Uterus (tissue), 4 donors: ENCODE measurements at places on chromosomes 12 and 14. TPM values are rescaled to one million over a fixed set of nuclear protein-coding genes. Genes with fewer than 3 reads are reported as not detected.

FAM186B gene
- total RNA-seq = 0.77 TPM

TPPP2 gene
- total RNA-seq = not detected

RNASE7 gene
- not detected for total RNA-seq

LMNTD1 gene
- total RNA-seq = not detected

STXBP6 gene
- total RNA-seq = 30.5 TPM

TAS2R9 gene
- total RNA-seq = not detected

FGF23 gene
- total RNA-seq = not detected

B4GALNT1 gene
- total RNA-seq = 2.9 TPM

NYNRIN gene
- total RNA-seq = 11.2 TPM

SERPINA12 gene
- not detected for total RNA-seq

NID2 gene
- 42.8 TPM for total RNA-seq

SAMD15 gene
- total RNA-seq = 3.1 TPM

CELA1 gene
- total RNA-seq = not detected

DNA sequence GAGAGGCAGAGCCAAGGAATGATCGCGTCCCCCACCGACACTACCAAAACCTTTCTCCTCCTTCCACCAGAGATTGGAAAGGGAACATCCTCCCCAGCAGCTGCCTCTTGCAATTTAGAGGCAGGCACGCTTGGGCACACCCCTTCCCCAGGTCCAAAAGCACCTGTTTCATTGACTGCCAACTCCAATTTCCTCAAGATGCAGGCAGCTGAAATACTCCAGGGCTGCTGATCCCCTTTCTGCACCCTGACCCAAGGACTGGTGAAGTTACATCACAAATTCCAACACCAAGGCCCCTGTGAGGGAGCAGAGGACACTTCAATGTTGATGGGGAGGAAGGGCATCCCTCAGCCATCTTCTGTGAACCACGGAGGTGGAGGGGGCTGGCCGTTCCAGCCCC is 33.8 kb downstream of the BCL11B start:
- DNase-seq = no peak

GRCh38 chr12:25280082-25280481 is 29.4 kb upstream of the KRAS start:
- no peak for DNase-seq

DNA sequence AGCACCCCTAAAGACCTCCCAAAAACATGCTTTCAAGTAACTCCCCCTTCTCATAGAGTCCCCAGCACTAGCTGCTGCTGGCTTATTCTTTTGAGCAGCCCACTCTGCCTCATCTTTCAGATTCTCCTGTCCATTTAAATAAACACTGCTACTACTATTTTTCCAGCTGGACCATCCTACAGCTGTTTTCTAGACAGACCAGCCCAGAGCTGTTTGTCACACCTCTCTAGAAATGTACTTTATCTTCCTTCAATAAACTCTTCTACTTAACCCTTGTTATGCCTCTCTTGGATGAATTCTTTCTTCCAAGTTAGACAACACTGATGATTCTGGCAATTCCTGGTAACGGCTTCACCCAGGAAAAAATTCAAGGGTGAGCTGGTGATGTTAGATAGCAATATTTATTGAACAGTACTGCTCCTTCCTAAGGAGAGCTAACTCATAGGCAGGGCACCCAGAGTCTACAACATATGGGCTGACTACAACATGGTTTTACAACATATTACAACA is 995.7 kb downstream of the LRFN5 start:
- no peak for DNase-seq

DNA sequence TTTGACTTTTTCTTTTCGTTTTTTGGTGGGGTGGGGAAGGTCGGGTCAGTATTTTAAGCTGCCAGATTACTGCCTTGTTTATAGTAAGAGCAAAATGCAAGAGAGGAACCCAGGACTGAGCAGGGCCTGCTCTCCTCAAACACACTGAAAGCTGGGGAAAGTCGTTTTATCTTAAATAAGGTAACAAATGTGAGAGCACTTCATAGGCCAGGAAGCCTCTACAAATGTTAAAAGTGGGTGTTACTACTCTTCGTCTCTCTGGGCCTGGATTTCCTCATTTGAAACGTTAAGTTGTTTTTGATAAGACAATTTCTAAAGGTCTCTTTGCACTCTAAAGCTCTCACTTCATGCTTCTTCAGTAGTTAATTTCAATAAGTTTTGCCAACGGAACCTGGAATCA is 33.8 kb downstream of the PLEKHG7 start:
- no peak for DNase-seq

- no peak for DNase-seq
These were observed 380 bp downstream of the ANO2 start for GRCh38 chr12:5944688-5945070.

DNA sequence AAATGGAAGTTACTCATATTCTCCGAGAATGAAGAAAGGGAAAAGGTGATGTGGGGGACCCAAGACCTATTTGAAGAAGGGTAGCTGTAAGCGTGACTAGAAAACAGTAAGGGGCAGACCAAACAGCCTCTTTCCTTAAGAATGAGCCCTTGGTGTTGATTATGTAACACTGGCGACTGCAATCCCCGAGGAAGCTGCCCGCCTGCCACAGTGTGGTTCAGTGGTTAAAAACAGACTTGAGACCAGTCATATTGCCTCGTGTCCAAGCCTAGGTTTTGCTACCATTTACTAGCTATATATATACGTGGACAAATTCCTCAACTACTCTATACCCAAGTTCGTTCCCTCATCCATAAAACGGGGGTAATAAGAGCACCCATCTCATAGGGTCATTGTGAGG is 49.1 kb downstream of the SSPN start:
- no peak for DNase-seq

DNA sequence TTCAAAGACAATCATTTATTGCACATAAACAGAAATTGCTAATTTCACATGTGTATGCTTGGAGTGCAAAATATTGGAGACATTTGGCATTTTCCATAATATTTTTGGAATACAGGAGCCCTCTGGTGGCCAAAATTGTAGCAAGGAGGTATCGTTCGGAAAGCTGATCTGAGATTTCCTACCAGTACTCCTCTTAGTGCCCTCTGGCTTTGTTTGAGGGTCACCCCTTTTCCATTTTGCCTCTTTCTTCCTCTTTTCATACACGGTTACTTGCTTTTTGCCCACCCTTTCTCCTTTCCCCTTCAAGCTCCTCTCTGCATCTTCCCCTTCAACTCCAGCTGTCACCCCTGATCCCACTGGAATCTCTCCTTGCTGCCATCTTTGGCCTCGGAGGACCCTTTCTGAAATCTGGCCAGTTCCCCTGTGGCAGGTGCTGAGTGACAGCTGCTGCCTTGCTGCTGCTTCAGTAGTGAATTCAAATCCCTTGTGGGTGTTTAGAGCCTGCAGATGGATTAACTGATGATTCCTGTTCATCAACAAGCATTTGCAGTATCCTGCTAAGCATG is 164.6 kb upstream of the PARP11 start:
- peak; percentile 45 for DNase-seq

GRCh38 chr12:63292471-63293221 is 141.6 kb upstream of the AVPR1A start:
- no peak for DNase-seq

- DNase-seq = no peak
These were observed 334.0 kb upstream of the FLRT2 start for GRCh38 chr14:85195872-85196477.

DNA sequence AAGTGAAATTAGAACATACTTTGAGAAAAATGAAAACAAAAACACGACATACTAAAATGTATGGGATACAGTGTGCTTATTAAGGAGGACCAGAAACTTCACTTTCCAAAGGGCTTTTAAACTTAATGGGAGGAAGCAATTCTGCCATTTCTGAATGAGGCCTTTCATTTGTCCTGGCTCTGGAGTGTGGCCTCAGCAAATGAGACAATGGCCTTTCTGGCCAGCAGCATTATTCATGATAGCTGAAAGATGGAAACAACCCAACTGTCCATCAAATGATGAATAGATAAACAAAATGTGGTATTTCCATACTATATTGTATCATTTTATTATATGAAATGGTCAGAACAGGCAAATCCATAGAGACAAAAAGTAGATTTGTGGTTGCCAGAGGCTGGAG is 338.6 kb downstream of the CEP128 start:
- DNase-seq = no peak

DNA sequence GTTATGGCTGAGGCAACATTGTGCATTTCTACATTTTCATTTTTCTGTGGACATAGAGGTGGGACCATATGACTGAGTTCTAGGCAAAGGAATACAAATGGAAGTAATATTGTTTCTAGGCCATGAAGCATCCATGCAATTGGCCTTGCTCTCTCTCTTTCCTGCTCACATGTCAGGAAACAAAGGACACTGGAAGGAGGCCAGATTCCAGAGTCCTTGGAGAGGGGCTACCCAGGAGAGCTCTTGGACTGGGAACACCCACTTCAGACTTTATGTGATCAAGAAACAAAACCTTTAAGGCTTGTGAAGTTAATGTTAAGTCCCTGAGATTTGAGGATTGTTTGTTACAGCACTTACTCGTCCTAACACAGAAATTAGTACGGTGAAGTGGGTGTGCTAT is 32.8 kb downstream of the PDZRN4 start:
- no peak for DNase-seq

DNA sequence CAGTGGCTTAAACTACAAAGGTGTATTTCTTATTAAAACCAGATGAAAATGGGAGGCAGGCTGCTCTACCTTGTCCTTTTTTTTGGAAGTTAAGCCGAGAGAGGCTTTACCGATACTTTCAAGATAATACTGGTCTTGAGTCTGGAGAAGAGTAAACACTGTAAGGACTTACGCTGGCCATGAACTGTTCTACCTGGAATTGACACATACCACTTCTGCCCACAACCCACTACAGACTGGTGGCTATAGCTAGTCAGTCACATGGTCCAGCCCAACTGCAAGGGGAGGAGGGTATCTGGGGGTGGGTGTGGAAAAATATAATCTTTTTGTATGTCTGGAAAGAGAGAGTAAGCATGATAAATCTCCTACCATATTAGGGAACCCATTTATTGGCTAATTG is 4.4 kb upstream of the FUT8 start:
- no peak for DNase-seq

DNA sequence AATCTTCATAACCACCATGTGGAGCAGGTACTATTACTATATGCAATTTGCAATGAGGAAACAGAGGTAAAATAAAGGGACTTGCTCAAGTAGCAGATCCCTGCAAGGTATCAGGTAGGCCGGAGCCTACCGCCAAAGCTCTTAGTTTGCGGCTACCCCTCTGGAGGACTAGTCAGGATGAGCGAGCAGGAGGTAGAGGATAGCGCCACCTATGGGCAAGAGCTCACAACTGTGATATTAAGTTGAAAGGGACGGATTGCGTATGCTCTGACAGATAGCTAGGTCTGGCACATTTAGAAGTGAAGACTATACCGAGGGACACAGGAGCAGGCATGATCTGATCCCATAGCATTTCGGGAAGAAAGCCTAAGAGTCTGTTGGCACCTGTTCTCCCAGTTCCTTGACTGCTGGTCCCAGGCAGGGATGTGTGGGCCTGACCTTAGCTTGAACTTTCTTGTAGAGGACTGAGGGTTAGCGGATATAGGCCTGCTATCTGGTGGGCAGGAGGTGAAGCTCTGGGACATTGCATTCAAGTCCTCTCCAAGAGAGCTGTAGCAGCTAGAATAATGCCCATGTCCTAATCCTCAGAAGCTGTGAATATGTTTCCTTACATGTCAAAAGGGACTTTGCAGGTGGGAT is 48.0 kb downstream of the SLC17A8 start:
- no peak for DNase-seq

GRCh38 chr12:12171991-12172511 is 94.8 kb downstream of the LRP6 start:
- DNase-seq = no peak

GRCh38 chr12:25958428-25959070 is at the start of gene RASSF8:
Gene RASSF8, plus strand, starts transcription at chr12:25958682. Its CDS starts 96,662 bp downstream, at chr12:26055344.
- peak; percentile 81 for DNase-seq

GRCh38 chr12:47828976-47829482 is 9.3 kb upstream of the HDAC7 start:
- peak; percentile 91 for DNase-seq

GRCh38 chr12:130266751-130267150 is 70.9 kb upstream of the PIWIL1 start:
- no peak for DNase-seq

- DNase-seq = no peak
These were observed 2.3 kb upstream of the JPH4 start for GRCh38 chr14:23580948-23581281.

DNA sequence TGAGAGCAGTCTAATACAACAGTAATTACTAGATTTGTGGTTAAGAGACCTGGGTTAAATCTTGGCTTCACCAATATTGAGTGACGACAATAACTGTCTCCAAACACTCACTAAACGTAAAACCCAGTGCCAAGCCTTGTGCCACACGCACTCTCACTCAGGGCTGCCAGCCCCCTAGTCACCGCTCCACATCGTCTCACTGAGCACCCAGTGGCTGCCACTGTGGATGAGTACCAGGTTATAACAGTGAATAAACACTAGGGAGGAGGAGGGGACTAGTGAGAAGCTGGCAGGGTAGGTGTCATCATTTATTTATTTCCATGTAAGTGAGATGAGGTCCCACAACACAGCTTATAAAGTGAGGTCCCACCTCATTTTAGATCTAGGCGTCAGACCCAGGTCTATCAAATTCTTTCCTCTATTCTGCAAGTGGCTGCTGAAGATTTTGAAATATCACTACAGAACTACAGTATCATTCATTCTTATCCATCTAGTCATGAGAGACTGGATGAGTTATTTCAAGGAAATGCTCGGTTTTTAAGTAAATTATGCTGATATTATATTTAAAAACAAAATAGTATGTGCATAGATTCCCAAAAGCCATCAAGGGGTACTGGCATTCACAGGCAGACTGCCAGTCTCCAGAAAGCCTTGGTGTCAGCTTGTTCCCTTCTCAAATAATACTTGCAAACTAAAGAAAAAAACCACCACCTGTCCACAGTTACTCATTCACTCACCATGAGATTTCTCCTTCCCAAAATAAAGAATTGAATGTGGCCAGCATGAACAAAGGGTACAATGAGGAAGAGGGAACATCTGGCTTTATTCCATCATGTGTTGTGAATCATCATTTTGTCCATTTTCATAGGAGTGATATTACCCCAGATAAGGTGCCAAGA is 84.0 kb downstream of the PTPN21 start:
- no peak for DNase-seq

DNA sequence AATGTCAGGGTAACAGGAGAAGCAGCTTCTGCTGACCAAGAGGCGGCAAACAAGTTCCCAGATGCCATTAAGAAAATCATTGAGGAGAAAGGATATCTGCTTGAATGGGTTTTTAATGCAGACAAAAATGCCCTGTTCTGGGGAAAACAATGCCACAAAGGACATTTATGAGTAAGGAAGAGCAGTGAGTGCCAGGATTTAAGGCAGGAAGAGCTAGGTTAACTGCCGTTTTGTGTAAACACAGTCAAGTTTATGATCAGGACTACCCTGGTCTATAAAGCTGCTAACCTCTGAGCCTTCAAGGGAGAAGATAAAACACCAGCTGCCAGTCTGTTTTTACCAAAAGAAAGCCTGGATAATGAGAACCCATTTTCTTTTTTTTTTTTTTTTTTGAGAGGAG is 8.5 kb downstream of the MAPKAPK5 start:
- no peak for DNase-seq
